ENCODE measurements at places on chromosomes 4 and X. TPM values are rescaled to one million over a fixed set of nuclear protein-coding genes. Genes with fewer than 3 reads are reported as not detected.

The VCX3B gene
- polyA plus RNA-seq = not detected

The PDS5A gene
- 16.3 TPM for polyA plus RNA-seq

The BOD1L1 gene
- 11.0 TPM for polyA plus RNA-seq

The AFF2 gene
- polyA plus RNA-seq = 0.11 TPM

The RGN gene
- polyA plus RNA-seq = 0.26 TPM

The TASL gene
- not detected for polyA plus RNA-seq

The TMPRSS11F gene
- not detected for polyA plus RNA-seq

- peak; percentile 66 for DNase-seq
These were observed 38.1 kb upstream of the PDE5A start for GRCh38 chr4:119666653-119667091.

GRCh38 chr4:104848597-104849225 is 298.0 kb upstream of the TET2 start:
- DNase-seq = no peak

DNA sequence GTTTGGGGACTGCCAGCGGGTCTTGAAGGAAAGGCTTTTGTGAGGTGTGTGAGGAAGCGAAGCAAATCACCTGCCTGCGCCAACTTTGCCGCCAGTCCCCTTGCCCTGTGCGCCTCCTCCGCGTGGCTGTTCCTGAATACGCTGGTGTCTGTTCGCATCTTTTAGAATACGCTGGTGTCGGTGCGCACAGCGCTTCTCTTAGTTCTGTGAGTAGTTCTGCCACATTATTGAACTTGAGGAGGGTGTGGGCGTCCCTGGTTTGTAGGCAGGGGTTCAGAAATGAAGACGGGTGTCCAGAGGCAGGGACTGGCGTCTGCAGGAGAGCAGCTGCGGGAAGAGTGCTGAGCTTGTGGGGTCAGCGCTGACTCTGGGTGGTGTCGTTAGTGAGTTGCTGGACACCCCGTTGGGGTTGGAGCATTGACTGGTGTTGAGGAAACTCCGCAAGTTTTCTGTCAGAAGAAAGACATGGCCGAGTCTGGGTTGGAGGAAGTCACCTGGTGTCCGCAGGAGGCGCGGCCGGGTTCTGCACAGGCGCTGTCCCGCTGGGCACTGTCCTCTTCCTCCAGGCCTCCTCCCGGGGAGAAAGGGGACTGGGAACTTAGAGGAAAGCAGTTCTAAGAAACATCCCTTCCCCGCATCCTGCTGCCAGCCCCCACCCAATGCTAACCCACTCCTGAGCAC is 930 bp downstream of the ZNF718 start:
- peak; percentile 17 for DNase-seq

DNA sequence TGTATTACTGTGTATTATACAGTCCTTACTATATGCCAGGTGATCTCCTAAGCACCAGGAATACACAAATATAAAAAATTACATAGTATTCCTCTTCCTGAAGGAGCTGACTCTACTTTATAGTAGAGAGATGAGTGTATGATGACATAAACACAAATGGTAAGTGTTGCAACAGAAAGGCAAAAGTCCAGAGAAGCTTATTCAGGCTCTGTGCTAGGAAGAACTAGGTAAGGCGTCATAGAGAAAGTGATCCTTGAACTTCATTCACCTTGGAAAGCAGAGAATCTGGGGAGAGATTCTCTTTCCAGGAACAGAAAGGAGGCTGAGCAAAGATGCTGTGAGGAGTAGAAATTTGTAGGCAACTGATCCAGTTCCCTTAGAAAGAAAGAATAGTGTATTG is 115.0 kb upstream of the KCNIP4 start:
- no peak for DNase-seq

GRCh38 chr4:104533156-104533555 is 38.5 kb upstream of the CXXC4 start:
- no peak for DNase-seq

DNA sequence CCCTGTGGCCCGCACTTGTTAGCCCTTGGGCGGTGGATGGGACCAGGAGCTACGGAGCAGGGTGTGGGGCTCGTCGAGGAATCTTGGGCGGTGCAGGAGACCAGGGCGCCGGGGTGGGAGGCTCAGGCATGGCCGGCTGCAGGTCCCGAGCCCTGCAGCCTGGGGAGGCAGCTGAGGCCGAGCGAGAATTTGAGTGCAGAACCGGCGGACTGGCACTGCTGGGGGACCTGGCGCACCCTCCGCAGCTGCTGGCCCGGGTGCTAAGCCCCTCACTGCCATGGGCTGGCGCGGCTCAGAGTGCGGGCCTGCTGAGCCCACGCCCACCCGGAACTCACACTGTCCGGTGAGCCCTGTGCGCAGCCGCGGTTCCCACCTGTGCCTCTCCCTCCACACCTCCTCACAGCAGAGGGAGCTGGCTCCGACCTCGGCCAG is 73.6 kb upstream of the TLL1 start:
- no peak for DNase-seq

GRCh38 chr4:182451441-182451840 is 208.2 kb downstream of the TENM3 start:
- DNase-seq = no peak

- no peak for DNase-seq
These were observed 2.9 kb upstream of the SH3BP2 start for GRCh38 chr4:2789793-2790582.

- no peak for DNase-seq
These were observed 6.4 kb upstream of the FRMPD3 start for GRCh38 chrX:107442914-107443527.

GRCh38 chr4:138943893-138944292 is 71.7 kb upstream of the NOCT start:
- no peak for DNase-seq

- peak; percentile 33 for DNase-seq
These were observed 16.4 kb downstream of the DMD start for GRCh38 chrX:33194876-33195433.

GRCh38 chr4:41985151-41985550 is 3.6 kb downstream of the DCAF4L1 start:
- no peak for DNase-seq

DNA sequence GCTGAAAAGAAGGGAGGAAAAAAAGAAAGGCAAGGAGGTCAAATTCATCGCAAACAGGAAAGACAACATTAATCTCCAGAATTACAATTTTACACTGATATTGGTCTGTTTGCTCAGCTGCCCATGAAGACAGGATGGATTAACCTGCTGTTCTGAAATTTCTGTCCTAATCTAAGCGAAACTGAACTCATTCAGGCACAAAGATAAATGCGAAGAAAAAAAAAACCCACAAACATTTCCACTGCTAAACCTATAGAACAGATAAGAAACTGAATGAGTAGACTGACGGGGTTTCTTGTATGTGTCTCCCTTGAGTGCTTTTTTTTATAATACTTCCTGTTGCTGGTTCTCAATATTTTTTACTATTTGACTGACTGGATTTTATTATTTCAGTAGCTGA is 251.8 kb upstream of the FTHL17 start:
- DNase-seq = no peak

DNA sequence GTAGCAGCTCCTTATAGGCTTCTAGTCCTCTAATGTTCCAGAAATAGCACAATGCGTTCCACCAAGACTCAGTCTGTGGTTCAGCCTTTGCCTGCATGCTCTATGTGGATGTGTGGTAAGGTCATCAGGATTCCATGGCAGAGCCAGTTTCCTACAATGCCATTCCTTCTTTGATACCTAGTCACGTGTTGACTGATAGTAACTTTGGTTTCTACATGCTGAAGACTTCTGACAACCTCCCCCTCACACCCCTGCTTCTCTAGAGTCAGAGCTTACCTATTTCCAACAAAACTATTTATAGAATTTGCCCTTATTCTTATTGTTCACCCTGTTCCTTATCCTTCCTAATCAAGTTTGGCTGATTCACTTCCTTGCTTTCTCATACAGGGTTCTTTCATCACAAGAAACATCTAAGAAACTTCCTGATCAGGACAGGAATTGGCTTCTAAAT is 81.1 kb downstream of the CT47B1 start:
- DNase-seq = no peak

DNA sequence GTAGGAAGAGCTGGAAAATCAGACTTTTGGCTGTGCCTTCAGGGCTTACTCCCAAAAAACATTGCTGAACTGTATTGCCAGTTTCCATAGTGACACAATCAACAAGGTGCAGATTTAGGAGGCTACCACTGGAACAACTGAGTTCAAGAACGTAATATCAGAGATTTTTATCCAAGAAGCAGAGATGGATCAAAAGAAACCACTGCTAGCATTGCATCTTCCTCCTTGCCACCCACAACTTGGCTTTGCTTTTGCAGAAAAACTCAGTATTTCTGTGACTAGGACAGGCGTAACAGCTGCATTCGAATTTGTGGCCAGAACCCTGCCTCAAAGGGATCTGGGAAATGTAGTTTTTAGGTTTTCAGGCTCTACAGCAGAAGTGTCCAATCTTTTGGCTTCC is 27.8 kb upstream of the WDFY3 start:
- DNase-seq = no peak

GRCh38 chr4:185395238-185395955 is at the start of gene LRP2BP:
LRP2BP (minus strand) TSS chr4:185395924; CDS start chr4:185378186, 17,738 bp downstream.
- no peak for DNase-seq

DNA sequence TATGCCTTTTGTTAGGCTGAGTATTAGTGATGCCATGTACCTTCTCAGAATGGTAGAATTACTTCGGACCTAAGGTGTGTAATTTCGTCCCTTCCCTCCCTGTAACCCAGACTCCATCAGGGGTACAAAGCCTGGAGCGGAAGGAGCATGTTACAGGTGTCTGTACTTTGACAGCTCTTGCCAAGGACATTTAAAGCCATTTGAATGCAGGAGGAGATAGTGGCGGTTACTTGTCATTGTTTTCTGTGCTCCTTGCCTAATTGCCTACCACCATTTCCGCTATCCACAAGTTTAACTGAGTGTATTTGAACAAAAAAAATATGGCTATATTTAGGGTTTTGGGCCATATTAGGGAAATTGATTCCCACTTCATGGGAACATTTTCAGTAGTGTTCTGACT is 1.8 kb downstream of the FNIP2 start:
- DNase-seq = no peak

GRCh38 chr4:181933471-181933870 is 309.7 kb upstream of the TENM3 start:
- DNase-seq = no peak

- DNase-seq = no peak
These were observed 53.2 kb upstream of the ATXN3L start for GRCh38 chrX:13373027-13373426.

GRCh38 chr4:37650481-37650880 is 35.7 kb downstream of the RELL1 start:
- DNase-seq = no peak

GRCh38 chr4:118279328-118279727 is 73.5 kb downstream of the PRSS12 start:
- no peak for DNase-seq

DNA sequence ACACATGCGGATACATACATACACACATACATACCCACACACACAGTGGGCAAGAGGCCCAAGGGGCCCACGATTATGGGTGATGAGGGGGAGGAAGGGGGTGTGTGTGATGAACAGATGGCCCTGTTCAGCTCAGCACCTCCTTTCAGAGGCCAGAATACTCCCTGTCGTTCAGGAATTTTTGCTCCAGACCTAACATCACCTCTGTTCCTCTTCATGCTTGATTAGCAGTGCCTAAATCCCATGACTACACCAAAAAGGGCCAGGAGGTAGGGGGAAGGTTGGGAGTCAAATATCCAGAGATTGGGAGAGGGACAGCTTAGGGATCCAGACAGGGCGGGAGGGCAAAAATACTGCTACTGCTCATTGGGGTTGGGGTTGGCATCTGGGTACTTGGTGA is 42.7 kb downstream of the SMC1A start:
- DNase-seq = no peak

DNA sequence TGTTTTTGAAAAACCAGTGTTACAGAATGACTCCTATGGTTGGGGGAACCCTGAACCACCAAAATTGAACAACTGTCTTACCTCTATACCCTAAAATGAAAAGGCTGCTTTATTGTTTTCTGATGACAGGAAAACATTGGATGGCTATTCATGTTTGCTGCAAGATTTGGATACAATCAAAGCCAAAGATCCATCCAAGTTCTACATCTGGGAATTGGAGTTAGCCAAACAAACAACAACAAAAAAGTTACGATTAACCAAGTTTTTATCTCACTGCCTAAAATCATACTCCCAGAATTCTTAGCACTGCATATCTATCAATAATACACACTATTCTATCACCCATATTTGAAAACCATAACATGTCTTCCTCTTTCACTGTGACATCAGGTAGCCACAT is 349.7 kb upstream of the SLC7A11 start:
- DNase-seq = no peak

- no peak for DNase-seq
These were observed 521.1 kb downstream of the FSTL5 start for GRCh38 chr4:161642708-161643107.

- DNase-seq = no peak
These were observed 22.3 kb downstream of the NKX1-1 start for GRCh38 chr4:1383728-1384591.

- DNase-seq = no peak
These were observed 17.9 kb upstream of the OGT start for GRCh38 chrX:71515038-71515396.

GRCh38 chrX:12319003-12319519 is 180.8 kb downstream of the FRMPD4 start:
- DNase-seq = no peak

DNA sequence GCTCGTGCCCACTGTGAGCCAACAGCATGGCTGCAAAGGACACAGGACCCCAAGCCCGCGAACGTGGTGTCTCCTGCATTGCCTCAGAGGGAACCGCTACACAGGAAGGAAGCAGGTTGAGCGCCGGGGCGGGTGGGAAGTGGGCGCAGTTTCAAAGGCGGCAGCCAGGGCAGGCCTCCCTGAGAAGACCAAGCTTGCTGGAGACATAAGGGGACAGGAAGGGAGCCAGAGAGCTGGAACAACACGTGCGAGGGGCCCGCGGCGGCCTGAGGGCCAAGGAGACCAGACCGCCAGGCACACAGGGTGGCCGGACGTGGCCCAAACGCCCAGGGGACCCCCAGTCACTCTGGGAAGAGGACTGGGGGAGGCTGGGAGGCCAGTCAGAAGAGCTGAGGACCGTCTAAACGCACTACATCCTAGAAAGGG is 32.0 kb downstream of the CTBP1 start:
- no peak for DNase-seq

DNA sequence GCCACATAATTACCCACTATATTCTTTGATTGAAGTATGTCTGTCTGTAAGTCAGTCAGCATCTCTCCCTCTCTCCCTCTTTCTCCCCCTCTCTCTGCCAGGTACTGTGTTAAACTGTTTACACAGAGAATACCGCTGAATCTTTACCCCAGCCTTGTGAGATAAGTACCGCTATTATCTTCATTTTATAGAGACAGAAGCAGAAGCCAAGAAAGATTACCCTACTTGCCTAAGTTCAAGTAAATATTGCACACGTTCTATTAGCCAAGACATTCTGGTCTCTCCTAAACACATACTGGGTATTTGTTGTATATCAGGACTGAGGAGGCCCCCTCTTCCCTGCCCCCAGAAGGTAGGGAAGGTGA is 695 bp upstream of the GPR101 start:
- DNase-seq = no peak

DNA sequence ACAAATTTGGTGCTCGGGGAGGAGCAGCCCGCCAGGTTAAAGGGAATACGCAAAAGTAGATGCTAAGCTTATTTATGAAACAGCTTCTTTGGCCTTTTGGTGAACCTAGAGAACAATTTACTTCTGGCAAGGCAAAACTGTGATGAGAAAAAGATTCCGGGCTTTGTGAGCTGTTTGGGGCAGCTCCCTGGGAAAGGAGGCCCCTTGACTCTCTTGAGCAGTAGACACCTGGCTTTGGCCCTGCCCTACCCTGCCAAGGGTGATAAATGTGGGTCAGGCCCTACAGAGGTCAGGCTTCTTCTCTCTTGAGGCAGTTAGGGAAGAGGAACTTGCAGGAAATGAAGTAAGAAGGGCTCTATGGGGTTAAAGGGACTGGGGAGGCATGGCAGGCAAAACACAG is 509.6 kb downstream of the MID1IP1 start:
- DNase-seq = no peak

All from IMR-90 (cell line).